Right atrium auricular region (tissue), 2 donors: ENCODE measurements at places on chromosomes 6 and 20. TPM values are rescaled to one million over a fixed set of nuclear protein-coding genes. Genes with fewer than 3 reads are reported as not detected.

GRCh38 chr6:54654381-54654780 is 192.2 kb upstream of the FAM83B start:
- DNase-seq, result no peak

EYA4 gene
- 16.2 TPM for total RNA-seq

DNA sequence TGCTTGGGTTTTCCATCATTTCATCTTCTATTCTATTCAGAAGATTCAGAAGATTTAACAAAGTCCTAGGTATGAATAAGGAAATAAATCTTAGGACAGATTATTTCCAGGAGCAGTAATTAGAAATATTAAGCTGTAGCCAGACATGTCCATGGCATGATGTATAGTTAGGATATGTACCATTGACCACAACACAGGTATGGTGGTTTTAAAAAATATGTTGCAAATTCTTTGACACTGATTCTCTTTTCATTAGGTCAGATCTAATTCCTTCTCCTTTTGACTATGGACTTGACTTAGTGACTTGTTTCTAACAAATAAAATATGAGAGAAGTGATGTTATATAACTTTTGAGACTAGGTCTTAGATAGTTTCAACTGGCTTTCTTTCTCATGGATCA is 23.5 kb upstream of the PDE7B start:
- DNase-seq, result no peak

DNA sequence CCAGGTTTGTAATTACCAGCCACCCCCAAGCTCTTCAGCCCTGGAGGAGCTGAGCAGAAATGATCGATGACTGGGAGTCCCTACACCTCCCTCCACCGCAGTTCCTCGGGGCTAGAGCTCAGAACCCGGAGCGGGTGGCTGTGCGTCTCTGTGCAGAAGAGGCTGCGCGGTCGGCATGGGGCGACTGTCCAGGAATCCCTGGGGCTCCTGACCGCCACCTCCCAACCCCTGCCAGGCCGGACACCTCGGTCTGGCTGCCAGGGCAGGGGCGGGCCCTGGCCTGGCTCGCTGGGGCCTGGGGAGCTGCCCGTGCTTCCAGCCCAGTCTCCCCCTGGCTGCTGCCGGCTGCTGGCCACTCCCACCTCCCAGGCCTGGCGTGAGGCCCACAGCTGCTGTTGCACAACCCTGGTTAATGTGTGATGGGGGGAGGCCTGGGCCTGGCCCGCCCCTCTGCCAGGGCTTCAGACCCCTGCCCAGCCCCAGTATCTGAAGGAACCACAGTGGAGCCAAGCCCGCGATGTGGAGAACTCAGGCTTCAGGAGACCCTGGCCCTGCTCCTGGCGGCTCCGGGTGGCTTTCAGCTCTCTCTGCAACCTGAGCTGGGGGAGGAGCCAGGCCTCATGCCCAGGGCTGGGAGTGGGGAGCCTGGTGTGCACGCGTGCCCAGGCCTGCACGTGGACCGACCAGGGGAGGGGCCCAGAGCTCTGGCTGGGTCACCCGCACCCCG is 1.2 kb downstream of the SLC2A4RG start:
- peak; percentile 95 for DNase-seq

GRCh38 chr20:53162251-53162835 is 190.2 kb downstream of the TSHZ2 start:
- peak; percentile 62 for DNase-seq

GRCh38 chr6:14194976-14195375 is 77.4 kb downstream of the CD83 start:
- DNase-seq, result no peak

FAM83C gene
- total RNA-seq, result not detected

C6orf132 gene
- 2.8 TPM for total RNA-seq

- DNase-seq, result peak; percentile 73
Observed at GRCh38 chr6:70955441-70956190, 1.2 kb downstream of the B3GAT2 start.

DNA sequence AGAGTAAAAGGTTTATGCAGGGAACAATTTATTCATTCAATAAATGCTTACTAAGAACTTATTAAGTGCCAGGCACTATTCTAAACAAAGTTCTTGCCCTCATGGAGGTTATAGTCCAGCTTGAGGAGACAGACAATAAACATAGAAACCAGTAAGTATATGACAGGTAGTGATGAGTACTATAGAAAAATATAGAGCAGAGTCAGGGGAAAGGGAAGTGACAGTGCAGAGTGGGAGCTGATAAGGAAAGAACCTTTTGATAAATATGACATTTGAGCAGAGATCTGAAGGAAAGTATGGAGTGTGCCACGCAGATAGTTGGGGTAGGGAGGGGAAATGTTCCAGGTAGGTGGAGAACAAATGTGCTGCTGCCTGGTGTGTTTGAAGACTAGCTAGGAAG is 12.1 kb downstream of the ACSS2 start:
- DNase-seq, result no peak

GRCh38 chr6:3879194-3879952 is 30.2 kb downstream of the FAM50B start:
- DNase-seq, result peak; percentile 38

GRCh38 chr6:96816301-96816817 is 20.9 kb downstream of the GPR63 start:
- no peak for DNase-seq

CSE1L gene
- total RNA-seq, result 27.0 TPM

DNA sequence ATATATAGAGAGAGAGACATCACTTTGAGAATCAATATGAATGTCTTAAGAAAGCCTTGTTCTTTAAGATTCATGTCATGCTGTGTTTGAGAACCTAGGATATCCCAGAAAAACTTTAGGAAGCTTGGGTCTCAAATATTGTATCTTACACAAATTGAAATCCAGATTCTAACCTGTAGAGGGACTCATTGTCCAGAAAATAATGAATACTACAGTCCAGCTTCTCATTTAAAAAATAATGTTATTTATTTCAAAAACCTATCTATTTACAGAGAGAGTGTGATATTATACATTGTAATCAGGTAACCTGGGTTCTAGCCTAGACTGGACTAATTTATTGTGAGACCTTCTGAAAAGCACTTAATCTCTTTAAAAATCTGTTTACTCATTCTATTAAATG is 4.2 kb downstream of the RFX6 start:
- no peak for DNase-seq
